ENCODE measurements at places on chromosomes 6 and 20.

DNA sequence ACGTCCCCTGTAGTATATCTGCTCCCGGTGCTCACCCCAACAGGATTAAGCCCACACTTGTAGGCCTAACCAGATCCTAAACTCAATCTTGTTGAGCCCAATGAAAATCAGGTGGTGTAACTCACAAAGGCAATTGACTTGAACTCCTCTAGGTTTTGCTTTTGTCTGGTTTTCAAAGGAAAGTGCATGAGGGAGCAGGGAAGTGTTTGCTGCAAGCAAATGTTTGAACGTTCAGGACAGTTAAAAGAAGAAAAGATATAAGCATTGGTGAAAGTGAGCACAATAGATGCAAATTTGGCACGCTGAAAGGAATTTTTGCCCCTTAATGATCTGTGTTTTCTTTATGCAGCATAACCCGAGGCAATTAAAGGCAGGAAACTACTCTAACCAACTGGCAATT is 212.6 kb downstream of the PLCB1 start:
- DNase-seq = no peak

DNA sequence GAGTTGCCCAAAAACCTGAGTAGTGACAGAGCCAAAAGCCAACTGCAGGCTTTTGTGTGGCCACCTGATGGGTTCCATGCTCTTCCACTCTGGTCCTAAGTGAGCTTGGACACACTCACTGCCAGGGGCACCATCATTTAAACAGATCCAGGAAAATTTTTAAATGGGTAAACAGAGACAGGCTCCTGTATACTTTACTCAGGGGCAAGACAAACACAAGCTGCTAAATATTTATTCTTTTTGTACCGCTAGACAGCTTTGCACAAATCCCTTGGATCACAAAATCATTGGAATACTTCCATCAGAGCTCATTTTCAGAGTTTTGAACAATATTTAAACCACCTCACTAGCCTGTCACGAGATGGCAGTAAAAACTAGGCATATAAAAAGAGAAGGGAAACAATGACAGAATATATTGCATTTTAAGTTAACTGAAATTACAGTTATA is 31.4 kb downstream of the GCLC start:
- DNase-seq = no peak

DNA sequence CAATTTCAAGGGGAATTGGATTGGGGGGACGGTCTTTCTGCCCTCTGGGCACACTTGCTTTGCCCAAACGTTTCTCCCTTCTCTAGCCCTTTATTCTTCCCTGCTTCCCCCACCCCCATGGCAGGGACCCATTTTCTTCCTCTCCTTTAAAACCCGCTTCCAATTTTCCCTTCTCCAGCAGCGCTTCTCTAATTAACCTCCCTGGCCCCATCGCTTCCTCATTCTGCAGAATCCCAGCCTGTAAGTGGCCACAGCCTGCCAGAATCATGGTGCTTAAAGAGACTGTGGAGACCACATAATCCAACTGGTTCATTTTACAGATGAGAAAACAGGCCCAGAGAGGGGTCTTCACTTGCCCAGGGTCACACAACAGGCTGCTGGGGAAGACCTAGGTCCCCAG is 61.4 kb downstream of the CPNE5 start:
- DNase-seq = no peak

DNA sequence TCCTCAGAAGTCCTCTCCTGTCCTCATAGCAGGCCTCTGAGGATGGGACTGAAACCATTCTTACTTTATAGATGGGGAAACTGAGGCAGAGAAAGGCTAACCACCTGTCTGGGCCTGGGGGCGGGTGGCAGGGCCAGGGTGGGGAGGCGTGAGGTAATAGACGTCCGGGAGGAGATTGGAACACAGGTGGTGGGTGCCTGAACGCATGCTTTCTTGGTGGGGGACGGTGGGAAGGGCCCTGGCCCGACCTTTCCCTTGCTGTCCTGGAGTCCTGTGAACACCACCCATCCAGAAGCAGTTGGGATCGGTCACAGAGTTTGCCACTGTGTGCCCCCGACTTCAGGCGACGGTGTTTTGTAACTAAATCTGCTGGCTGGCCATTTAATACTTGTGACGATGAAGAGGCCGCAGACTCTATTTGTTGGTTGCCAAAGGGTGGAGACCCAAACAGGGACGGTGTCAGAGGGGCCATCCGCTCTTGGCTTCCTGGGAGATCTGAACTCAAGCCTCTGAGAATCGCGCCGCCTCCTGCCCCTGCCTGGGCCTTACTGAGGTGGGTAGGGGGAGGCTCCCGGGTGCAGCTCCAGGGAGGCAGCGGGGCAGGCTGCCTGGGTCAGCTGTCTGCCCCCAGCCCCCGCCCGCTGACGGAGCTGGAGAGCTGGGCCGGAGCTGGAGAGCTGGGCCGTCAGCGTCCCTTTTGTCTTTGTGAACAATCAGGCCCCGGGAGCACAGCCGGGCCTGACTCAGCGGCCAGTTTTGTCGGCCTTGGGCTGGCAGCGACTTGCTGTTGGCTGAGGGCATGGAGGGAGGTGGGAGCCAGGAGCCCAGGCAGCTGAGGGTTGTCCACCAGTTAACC is 4.1 kb downstream of the RBM38 start:
- no peak for DNase-seq

- no peak for DNase-seq
Observed at GRCh38 chr20:42957018-42957703, 232.5 kb downstream of the PTPRT start.

DNA sequence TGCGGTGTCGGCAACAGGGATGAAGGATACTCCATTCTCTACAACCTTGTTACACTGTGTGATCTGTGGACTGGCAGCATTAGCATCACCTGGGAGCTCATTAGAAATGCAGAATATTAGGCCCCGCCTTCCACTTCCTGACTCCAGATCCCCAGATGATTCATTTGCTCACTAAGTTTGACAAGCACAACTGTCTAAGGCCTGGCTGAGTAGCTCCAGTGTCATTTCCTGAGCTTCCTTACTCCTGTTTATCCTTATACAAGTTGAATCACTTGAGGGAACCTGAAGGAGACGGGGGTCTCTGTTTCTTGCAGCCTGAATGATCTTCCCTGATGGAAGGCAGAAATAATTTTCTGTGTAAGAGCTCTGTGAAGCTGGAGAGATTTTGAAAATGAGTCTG is 32.7 kb upstream of the PROKR2 start:
- no peak for DNase-seq

DNA sequence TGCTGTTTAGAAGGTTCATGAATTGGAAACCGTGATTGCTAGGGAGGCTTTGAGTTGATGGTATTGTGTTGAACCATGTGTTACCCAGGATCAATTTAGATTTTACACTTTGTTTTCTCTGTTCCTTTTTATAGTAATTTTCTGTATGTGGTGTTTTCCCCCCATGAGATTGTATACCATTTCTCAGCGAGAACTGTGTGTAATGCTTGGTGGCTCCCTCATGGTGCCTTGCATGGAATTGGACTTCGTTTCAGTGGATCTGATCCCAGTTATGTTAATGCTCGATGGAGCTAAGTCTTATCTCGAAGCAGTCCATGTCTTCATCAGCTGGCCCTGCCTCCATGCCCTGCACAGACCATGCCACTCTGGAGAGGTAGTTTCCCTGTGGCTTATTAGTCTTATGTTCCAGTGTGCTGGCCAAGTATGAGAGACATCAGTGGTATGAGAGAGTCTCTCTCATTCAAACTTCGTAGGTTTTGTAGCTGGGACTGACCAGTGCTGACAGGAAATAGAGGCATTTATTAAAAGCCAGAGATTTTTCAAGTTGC is 18.7 kb downstream of the PTPN1 start:
- DNase-seq = no peak

- no peak for DNase-seq
Observed at GRCh38 chr6:136084403-136084802, 165.7 kb downstream of the MTFR2 start.

DNA sequence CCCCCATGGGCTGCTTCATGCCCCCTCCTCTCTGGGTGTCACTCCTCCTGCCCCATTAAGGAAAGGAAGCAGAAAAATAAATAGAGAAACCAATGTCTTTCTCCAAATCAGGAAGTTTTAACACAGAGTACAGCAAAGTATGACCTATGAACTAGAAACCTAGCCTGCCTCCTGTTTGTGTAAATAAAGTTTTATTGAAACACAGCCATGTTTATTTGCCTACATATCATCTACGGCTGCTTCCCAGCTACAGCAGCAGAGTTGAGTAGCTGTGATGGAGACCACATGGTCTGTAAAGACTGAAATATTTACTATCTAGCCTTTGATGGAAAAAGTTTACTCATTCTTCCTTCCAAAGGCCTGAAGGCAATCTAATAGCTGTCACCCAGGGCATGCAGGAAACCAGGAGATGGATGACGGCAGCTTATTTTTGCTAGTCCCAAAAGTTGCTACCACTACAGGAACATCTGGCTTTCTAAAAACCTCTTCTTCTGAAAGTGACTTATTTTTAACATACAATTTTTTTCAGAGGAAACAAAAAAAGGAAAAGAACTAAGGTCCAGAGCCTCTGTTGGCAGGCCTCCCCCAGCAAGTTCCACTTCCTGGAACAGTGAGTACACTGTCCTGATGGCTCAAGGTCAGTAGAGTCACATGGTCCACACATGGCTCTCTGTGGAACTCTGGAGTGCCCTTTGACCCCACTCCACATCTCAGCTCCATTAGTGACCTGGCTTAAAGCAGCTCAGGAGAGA is 287.8 kb downstream of the PTPRT start:
- DNase-seq = no peak

- DNase-seq = no peak
Observed at GRCh38 chr20:20034486-20034885, 17.3 kb downstream of the NAA20 start.

GRCh38 chr20:40991181-40991889 is 37.3 kb upstream of the TOP1 start:
- no peak for DNase-seq

DNA sequence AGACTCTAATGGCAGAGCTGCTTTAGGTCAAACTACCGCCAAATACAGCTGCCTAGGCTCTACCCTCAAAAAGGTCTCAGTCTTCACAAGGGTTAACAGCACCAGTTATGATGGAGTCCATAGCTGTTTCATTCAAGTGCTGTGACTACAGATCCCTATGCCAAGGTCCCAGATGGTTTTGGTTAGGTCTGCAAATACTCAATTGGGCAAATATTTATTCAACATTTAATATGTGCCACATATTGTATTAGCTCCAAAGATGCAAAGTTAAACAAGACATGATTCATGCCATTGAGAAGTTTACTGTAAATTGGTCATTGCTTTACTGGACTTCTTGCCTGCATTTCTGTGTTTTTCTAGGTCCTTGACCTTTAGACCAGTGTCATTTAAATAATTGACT is 55.8 kb upstream of the TFAP2D start:
- no peak for DNase-seq

DNA sequence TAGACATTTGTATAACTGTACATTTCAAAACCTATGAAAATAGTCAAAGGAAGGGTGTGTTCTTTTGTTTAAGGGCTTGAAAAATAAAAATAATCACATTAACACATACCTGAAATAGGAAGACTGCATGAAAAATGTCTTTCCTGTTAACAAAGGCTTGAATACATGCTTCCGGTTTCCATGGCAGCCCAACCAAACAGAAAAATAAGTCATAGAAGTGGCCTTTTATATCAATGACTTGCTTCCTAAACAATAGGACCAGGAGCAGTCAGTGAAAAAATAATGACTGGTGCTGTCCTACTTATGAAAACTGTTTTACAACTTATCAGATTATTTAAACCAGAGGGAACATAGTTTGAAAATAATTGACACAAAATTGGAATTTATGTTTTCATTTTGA is 412.6 kb upstream of the PLCB4 start:
- DNase-seq = no peak

DNA sequence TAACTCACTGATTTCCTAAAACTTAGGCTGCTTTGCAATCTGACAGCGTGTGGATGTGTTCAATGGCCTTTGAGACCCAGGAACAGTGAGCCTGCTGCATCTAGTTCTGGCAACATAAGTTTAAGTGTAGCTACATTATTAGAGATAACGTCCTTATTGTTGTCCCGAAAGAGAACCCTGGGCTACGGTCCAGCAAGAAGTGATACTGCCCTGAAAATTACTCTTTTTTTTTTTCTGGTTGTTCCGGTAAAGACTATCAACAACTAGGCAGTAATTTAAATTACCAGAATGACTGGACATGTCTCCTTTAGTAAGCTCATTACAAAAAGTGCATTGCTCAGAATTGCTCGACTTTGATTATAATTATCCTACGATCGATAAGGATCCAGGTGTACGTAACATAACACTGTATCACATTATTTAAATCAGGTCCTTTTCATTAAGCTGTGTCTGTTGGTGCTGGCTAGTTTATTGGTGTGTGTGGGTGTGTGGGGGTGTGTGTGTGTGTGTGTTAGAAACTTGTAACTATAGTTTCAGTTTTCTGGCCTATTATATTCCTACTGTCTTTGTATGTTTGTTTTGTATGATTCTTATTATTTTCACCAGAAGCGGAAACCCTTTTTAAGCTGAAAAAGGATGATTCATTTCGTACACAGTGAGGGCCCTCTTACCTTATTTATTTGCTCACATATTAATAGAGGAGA is 3.0 kb downstream of the TSHZ2 start:
- no peak for DNase-seq
